ENCODE measurements at places on chromosomes 12 and 14.
A peak's percentile ranks its signal among the peaks of the same experiment; 100 is the strongest.

DNA sequence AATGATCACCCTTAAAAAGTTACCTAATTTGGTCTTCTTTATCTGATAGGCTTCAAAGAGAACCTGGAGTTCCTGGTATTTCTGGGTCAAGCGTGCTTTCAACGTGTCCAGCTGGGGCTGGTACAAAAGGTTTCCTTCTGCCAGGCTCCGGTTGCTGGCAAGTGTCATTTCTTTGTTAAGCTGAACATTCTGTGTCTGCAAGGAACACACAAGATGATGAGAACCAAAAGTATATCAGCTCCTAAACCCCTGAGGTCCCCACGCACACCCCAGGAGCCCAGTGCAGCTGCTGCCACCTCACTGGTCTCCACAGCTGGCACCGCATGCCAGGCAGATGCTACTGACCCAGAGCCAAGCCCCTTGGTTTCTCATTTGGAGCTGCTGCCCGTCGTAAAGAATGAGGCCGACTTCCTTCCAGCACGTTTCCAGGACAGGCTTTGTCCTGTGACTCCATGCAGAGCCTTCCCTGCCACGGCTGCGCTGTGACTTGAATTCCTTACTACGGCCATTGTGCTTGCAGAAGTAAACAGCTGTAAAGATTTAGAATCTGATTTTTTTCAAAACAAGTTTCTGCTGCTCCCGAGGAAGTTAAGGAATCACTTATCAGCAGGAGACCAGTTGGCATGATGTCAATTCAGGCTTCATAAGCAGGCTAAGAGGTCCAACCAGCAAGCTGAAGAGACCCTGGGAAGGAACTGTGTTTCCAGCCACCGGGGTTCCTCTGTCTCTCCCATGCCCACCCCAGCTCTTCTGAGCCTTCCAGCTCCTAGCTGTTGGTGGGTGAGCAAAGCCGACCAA, 24.9 kb downstream of the VPS37B start:
- no peak for DNase-seq

- DNase-seq = peak; percentile 93
Observed at GRCh38 chr14:105489542-105490266, 1.3 kb upstream of the TEDC1 start.

GRCh38 chr14:98940693-98941437, 331.1 kb downstream of the BCL11B start:
- no peak for DNase-seq

- DNase-seq = no peak
Observed at GRCh38 chr12:13268581-13268980, 72.1 kb downstream of the EMP1 start.

DNA sequence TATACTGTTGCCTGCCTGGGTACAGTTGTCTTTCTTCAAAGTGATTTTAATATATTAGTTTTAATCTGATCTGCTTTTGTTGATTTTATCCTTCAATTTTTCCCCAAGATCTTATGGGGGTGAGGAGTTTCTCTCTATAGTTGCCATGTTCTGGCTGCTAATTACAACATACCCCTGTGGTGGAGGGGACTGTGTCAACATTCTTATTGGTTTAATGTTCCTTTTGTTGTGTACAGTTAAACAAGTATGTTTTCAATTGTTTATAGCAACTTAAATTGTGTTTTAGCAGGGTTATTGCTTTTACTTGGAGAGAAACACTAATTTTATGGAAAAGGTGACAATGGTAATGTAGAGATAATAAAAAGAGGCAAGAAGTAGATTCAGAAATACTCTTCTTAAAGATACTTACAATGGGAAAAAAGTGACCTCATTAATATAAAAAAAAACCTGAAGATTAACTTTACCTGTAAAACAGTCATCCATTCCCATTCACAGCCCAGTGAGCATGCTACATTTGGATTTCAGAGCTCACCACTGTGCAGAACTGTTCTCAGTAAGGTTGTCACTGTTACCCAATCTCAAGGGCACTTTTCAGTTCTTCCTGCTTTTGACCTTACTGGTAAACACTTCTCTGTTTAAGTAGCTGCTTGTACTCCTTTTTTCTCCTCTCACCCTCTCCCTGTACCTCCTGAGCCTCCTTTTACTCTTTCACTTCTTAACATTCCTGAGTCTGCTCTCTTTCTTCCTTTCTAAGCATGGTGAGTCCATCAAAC, 8.1 kb upstream of the LRRK2 start:
- DNase-seq = no peak

- no peak for DNase-seq
Observed at GRCh38 chr14:61111209-61111665, 130.2 kb downstream of the SLC38A6 start.

GRCh38 chr14:67503331-67503730, 14.8 kb upstream of the TMEM229B start:
- DNase-seq = no peak

DNA sequence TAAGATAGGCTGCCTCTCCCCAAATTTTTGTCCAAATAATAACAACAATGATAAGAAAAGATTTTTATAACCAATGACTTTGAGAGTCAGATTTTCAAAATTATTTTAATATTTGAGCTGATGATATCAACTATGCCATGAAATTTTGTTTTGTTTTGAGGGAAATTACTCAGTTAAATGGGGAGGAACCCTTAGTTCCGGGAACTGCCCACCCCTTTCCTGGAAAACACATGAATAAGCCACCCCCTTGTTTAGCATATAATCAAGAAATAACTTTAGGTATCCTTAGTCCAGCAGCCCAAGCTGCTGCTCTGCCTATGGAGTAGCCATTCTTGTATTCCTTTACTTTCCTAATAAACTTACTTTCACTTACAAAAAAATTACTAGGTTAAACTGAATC, 61.4 kb downstream of the HMGA2 start:
- no peak for DNase-seq

DNA sequence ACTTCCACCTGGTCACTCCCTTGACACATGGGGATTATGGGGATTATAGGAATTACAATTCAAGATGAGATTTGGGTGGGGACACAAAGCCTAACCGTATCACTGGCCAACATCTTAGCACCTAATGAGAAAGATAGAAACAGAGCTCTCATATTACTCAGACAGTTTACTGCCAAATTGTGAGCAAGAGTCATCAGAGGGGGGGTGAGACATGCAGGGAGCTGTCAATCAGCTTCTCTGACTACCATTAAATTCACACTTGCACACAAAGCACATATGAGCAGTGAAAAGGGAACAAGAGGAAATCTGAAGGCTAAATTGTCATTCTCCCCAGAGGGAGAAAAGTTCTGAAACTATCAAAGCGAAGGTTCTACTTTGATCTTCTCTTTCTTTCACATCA, 78.1 kb upstream of the GRIN2B start:
- DNase-seq = no peak

- DNase-seq = no peak
Observed at GRCh38 chr14:92659765-92660561, 88.5 kb downstream of the LGMN start.

GRCh38 chr12:104964856-104965205, 6.7 kb upstream of the SLC41A2 start:
- no peak for DNase-seq

GRCh38 chr12:108914121-108914531, 34.2 kb downstream of the DAO start:
- no peak for DNase-seq

DNA sequence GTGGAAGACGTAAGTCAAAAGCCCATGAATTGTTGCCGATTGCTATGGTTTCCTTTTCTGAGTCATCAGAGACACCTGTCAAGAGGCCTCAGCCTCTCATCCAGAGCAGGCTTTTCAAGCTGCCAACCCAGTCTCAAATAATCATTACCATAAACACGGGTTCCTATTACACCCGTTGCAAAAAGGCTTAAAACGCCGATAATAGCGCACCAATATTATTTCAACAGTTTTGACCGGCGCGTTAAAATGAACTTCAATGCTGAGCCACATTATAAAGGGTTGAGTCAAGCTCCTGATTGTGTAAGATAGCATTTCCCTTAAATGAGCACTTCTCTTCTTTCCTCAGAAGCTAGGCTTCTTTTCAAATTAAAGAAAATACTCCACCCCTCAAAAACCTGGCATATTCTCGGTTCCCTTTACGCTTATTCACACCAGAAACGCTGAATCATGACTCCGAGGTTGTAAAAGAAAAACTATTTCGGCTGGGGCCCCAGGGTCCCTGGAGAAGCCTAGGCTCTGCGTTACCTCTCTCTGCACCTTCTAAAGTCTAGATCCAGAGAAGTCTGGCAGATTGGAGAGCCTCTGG, 1.4 kb downstream of the TMTC1 start:
- no peak for DNase-seq

DNA sequence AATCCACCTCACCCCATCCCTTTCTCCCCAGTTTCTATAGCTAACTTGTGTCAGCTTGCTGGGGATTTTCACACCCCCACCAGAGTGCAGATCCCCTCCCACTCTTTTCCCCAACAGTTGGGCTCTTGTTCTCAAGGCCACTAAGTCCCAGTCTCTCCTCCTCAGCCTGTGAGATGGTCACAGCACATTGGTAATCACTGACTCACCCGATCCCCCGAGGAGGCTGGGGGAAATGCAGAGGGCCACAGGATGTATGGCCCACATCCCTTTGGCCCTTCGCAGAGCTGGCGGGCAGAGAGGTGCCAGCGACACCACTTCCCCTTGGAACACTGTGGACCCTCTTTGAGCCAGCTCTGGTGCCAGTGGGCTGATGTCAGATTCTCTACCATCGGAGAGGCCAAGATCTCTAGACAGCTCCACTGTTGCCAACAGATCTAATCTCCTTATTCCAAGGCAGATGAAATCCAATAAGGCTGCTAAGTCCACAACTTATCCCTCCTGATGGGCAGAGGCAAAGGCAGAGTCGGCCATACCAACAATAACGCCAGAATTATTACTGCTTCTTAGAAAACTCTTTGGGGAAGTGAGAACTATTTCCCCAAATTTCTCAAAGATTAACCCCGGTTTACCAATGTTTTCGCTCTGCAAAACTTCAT, 1.6 kb downstream of the FMNL3 start:
- no peak for DNase-seq

- no peak for DNase-seq
Observed at GRCh38 chr12:106722837-106723236, 51.6 kb upstream of the RIC8B start.

GRCh38 chr12:46456356-46457334, 84.1 kb upstream of the SLC38A2 start:
- DNase-seq = no peak

DNA sequence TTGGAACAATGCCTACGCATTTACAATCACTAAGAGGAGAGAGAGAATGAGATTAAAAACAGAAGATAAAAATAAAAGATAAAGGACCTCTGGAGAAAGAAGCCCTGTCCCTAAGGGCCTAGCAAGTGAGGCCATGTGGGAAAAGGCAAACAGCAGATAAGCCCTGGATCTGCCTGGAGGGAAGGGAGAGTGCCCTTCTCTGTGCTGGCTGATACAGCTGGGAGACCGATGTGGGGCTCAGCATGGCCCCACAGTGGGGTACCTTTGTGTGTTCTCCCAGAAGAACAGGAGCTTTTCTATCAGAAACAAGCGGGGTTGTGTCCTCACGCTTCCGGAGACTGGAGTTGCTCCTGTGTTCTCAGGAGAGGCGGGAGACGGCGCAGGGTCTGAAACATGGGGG, 59.9 kb downstream of the TMCC3 start:
- DNase-seq = no peak

GRCh38 chr14:73753887-73754795, 40.0 kb upstream of the PNMA1 start:
- peak; percentile 36 for DNase-seq

DNA sequence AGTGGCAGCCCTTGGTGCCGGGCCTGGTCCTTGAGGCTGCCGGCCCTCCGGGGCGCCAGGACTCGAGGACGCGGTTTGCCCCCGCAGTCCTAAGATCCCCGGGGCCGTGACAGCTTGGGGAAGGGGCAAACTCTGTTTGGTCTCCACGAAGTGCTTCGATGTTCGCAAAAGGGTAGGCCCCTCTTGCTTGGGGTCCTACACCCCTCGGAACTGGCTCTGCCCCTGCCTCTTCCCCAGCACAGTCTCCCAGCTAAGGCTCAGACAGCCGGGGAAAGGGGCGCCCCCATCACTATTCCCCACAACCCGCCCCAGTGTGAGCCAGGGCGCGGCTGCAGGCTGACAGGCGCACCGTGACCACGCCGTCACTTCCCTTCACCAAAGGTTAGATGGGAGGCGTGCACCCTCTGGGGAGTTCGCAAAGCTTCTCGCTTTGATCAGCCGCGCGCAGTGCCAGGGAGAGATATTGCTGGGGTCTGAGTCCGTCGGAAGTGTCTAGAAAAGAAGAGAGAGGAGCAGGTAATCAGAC, 7.2 kb upstream of the OTX2 start:
- DNase-seq = no peak

DNA sequence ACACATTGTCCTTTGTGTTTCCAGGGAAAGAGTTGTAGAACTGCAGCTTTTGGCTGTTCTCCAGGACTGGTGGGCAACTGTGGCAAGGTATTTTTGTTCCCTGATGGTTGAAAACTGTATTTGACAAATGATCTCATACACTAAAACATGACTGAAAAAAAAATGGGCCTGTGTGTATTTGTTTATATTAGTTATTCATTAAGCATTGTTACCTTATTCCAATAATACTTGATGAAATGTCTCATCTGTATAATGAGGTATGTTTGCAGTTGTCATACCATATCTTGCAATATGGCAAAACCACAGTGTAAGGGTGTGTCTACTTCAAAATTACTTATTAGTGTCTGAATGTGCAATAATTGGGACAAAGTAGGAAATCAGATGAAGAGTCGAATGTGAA, 479.4 kb upstream of the NOVA1 start:
- no peak for DNase-seq

GRCh38 chr12:12791756-12792369, 6.4 kb downstream of the APOLD1 start:
- no peak for DNase-seq

- no peak for DNase-seq
Observed at GRCh38 chr12:50739611-50740010, 24.3 kb upstream of the ATF1 start.

DNA sequence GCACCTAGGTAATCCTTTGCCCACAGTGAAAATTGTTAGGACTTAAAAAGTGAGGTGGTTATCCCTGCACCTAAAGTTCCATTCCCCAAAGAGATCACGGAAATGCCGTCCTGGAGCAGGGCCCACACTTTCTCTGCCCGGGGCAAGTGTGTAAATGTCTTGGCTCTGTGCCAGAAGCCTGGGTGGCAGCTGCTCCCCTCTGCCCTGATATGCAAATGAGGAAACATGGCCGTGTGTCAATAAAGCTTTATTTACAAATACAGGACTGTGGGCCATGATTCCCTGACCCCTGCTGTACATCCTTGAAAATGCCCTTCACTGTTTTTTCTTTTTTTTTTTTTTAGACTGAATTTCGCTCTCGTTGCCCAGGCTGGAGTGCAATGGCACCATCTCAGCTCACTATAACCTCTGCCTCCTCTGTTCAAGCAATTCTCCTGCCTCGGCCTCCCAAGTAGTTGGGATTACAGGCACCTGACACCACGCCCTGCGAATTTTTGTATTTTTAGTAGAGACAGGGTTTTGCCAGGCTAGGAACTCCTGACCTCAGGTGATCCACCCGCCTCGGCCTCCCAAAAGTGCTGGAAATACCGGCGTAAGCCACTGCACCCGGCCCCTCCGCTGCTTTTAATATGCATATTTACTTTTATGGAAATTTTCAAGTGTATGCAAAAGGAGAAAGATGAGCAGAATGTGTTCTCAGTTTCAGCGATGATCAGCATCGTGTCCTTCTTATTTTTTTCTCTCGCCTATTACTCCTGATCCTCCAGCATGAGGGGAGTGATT, 75.5 kb downstream of the GALNT9 start:
- DNase-seq = peak; percentile 82

All from NCI-H526 (cell line).